ENCODE measurements at places on chromosomes 3 and 15.

GRCh38 chr15:40930430-40931299 lies 1.5 kb downstream of the DLL4 start:
- no peak for DNase-seq

- no peak for DNase-seq
Measured at GRCh38 chr15:76470691-76471090, 134.1 kb downstream of the ISL2 start.

DNA sequence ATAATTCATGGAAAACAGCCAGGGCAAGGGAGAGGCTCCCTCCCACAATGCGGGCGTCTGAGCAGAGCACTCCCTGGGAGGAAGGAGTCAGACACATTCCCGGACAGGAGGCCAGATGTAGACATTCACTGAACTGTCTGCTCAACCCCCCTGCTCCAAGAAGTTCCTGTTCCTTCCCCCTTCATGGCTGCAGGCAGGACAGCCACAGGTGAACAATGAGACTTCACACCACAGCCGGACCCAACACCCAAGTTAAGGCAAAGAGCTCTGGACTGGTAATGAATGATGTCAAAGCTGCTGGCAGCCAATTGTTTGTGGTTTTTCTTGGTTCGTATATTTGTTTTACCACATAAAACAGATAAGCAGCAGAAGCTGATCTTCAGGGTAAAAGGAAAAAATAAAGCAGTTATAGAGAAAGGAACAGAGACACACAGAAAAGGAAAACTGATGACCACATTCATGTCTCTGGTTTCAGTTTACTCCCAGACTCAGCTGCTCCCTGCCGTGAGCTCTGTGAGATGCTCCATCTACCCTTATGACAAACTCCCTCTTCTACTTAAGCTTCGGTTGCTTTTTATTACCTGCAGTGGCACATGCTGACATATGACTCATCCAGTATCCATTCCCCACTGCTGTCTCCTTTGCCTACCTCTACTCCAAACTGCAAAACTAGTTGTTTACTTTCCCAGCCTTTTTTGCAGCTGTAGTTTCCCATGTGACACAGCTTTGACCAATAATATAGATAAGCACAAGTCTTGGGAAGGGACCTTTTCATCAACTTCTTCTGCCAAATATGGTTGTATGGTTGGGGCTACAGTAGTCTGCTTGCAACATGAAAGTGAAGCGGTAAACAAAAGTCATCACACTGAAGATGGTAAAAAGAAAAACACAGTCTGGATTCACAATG lies 33.1 kb downstream of the DZIP1L start:
- no peak for DNase-seq

DNA sequence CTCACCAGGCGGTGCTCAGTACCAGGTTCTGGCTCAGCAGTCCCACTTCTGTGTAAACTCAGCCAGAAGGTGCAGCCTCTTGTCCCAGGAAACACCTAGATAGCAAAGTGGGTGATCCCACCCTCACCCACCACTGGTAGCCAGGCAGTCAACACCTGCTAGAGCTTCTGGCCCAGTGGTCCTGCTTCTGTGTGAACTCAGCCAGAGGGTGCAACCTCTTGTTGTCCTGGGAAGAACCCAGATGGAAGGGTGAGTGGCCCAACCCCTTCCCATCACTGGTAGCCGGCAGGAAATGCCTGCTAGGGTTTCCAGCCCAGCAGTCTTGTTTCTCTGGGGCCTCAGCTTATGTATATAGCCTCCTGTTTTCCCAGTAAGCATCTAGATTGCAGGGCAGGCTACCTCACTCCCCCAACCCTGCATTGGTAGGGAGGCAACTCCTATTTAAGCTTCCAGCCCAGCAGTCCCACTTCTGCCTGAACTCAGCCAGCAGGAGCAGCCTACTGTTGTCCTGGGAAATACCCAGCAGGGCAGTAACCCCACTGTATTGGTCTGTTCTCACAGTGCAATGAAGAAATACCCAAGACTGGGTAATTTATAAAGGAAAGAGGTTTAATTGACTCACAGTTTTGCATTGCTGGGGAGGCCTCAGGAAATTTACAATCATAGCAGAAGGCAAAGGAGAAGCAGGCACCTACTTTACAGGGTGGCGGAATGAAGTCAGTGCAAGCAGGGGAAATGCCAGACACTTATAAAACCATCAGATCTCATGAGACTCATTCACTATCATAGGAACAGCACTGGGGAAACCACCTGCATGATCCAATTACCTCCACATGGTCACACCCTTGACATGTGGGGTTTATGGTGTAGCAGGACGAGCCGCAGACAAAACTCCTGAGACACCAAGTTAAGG lies 110.6 kb downstream of the DTWD1 start:
- no peak for DNase-seq

DNA sequence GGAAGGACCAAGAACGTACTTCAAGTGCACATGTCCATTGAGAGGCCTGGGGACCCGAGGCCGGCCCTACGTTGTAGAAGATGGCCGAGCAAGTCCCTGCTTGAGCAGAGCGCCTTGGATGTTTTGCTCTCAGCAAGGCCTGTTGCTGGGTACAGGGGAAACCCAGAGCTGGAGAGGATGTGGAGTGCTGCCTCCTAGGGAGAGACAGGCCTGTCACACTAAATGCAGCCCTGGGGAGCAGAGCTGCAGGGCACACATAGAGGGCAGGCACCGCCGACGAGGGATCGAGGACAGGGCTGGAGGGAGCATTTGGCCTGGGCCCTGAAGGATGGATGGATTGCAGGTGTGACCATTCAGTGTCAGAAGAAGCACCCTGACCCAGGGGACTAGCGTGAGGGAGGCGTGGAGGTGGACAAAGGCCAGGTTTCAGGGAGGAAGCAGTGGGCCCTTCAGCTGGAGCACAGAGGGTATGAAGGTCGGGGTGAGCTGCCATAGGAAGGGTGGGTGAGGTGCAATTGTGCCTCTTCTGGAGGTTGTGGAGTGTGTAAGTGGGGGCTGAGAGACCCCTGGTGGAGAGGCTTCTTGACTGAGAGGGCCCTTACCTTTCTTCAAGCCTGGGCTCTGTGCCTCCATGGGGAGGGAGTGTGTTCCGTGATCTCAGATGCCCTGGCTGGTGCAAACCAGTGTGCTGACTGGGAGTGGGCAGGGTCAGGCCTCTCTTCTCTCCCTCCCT lies 142.4 kb downstream of the CHDH start:
- DNase-seq: no peak

- DNase-seq: no peak
Measured at GRCh38 chr3:51389423-51390183, 1.5 kb upstream of the RBM15B start.

- no peak for DNase-seq
Measured at GRCh38 chr3:98574132-98574531, 19.3 kb downstream of the CPOX start.

GRCh38 chr3:89306540-89306939 lies 199.1 kb downstream of the EPHA3 start:
- no peak for DNase-seq

DNA sequence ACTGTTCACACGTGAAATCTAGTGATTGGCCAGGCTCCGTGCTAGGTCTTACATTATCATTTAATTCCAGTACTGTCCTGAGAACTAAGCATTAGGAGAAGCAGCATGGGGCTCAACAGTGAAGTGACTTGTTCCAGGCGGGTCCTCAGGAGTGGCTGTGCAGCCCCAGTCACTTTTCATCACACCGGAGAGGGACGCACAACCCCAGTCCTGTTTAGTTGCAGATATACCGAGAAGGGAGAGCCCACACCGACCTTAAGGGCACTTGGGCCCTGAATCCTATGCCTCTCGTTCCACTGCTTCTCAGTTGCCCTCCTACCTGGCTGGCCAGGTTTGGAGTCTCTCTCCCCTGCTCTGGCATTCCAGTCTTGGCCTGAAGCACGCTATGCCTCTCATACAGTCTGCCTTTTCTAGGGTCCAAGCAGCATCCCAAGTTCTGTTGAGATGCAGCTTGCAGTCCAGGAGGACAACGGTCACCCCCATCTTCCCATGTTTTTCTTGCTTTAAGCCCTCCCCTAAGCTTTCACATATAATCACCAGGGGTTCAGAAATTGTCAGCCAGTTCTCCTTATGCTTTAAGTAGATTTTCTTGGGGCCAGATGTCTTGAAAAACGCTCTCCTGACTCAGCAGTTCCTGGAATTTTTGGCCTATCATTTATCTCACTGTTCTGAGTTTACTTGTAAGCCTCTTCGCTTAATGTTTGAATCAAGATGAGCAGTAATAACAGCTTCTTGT lies 10.1 kb downstream of the FAM131A start:
- no peak for DNase-seq

DNA sequence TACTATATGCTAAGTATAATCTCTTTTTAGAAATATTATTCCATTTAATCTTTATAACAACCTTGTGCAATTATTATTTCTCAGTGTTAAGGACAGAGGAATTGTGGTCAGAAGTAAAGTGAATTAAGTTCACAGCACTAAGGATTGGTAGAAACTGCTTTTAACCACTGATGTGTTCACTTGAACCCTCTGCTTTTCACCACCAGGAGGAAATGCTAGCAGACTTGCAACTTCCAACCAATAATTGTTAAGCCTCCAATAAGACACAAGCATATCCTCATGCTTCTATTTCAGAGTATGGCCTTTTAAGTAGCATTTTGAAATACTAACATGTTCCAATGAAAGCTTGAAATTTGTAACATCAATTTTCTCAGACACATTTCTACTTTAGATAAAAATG lies 527.4 kb downstream of the SI start:
- DNase-seq: no peak
